ENCODE measurements at places on chromosomes 3 and 15.

- no peak for DNase-seq
Observed at GRCh38 chr15:78065973-78066946, 11.3 kb downstream of the TBC1D2B start.

DNA sequence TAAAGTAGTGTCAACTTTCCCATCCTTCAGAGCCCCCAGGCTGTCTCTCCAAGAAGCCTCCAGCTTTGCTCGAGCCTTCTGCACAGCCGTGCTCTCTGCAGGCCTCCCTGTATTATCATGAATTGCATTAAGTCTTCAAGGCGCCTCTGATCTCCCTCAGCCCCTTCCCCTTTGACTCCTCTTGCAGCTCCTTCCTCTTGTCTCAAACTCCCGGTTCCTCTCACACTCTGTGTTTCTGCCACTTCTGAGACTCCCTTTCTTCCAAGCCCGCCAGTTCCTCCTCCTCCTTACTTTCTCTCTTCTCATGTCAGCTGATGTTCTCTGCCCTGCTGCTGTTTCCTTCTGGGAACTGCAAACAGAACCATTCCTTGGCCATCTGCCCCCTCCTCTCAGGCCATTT is 418.8 kb downstream of the EPHB1 start:
- DNase-seq: no peak

DNA sequence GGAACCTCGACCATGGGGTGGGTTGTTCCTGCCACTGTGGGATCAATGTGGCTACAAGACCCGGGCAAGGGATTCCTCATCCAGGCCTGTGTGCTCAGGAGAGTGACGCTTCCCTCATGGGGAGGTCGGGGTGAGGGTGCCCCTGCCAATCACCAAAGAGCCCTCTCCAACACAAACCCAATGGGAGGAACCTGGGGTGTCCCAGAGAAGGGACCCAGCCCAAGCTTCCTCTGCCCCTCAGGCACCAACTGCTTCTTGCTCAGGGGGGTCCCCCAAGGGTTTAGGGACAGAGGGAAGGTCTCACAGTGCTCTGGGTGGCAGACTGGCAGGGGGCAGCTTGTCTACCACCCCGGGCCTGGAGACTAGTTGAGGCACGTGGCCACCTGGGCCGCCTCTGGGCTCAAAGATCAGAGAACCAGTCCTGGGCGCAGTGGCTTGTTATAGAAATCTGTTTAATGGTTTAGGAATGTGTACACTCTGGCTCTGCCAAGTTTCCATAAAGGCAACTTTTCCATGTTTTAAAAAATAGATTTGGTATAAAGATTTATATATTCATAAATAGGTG is 26.6 kb downstream of the GP9 start:
- no peak for DNase-seq

DNA sequence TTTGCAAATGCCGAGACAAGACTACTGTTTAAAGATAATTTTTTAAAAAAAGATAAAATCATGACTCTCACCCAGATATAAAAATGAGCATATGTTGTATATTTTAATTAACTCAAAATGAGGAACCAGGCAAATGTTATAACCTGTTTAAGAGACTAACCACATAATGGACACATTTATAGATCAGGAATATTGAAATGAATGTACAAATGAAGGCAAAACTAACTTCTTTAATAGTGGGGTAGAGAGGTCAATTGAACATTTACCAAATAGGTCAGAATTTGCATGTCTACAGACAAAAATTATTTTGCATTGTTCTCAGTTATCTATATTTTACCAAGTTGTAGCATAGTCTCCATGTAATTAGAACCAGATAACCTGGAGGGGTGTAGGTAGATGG is 134.3 kb upstream of the PFN2 start:
- DNase-seq: no peak

GRCh38 chr3:164897342-164897741 is 181.0 kb downstream of the SI start:
- no peak for DNase-seq

DNA sequence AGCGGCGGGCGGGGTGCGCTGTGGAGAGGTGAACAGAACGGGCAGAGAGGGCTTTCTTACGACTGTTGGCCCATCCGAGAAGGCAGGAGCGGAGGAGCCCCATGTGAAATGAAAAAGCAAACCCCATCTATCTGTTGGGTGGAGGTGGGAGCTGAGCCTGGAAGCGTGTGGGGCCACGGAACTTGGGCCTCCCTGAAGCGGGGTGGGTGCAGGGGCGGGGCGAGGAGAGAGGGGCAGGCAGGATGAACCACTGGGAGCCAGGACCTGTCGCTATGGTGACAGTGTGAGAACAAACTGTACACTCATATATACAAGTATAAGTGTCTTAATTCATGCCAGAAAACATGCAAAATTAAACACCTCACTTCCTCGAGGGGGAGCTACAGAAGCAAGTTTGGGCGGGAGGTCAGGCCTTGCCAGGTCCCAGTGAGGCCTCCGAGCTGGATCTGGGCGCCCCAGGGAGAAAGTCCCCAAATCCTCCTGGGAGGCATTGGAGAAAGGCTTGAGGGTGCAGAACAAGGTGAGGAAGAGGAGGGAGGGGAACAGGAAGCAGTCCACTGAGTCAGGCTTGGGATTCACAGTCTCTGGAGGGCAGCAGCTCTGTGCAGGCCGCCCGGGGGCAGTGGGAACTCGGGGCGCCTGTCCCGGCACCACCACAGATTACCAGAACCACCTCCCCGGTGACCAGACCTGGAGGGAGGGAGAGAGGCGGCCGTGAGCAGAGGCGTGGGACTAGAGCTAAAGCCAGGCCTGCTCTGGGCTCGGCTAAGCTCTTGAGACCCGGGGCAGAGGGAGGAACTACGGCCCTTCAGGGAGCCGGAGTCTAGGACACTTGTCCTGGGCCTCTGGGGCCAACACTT is 34.8 kb downstream of the RBPMS2 start:
- peak; percentile 8 for DNase-seq

DNA sequence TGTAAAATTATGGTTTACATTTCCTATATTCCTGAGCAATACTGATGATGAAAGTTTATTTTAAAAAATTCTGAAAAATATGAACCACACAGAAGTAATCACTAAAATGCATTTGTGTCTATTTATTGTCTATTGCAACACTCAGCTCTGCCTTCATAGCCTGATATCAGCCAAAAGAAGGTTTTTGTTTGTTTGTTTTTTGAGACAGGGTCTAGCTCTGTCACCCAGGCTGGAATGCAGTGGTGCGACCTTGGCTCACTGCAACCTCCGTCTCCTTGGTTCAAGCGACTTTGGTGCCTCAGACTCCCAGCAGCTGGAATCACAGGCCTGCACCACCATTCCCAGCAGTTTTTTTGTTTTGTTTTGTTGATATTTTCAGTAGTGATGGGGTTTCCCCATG is 1560.2 kb downstream of the SI start:
- DNase-seq: no peak

DNA sequence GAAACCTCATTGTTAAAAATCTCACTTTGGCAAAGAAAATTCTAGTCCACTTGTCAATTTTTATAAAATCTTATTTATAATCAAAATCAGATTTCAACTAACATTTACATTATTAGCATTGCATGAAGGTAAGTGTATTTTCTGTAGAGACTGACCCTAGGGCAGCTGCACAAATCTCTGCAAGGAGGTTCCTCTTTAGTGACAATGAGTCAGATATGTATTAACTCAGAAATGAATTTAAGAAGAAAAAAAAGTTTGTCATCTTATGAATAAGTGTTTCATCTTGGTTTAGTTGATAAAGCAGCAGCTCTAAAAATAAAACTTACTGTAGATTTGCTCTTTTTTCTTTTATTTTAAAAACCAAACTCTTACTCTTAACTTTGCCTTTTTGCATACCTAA is 9.0 kb upstream of the GNB4 start:
- no peak for DNase-seq

GRCh38 chr15:57578288-57578900 is 13.3 kb upstream of the MYZAP start:
- no peak for DNase-seq

GRCh38 chr15:91927585-91927984 is 74.1 kb downstream of the SLCO3A1 start:
- DNase-seq: no peak

- no peak for DNase-seq
Observed at GRCh38 chr3:119716998-119717397, 14.2 kb downstream of the CFAP91 start.

GRCh38 chr15:70704166-70704565 is 59.2 kb downstream of the UACA start:
- DNase-seq: no peak

All from NCI-H1694 (cell line).